ENCODE measurements at places on chromosomes 12 and 14. TPM values are rescaled to one million over a fixed set of nuclear protein-coding genes. Genes with fewer than 3 reads are reported as not detected.

- DNase-seq = no peak
- peaks cover 2% of the 10 kb centered on the region for H3K4me1 ChIP-seq
- no peaks in the 10 kb centered on the region for H3K27me3 ChIP-seq
- H3K27ac ChIP-seq = no peak overlapping the region
Measured at GRCh38 chr12:68441167-68441566, 109.0 kb upstream of the MDM1 start.

DNA sequence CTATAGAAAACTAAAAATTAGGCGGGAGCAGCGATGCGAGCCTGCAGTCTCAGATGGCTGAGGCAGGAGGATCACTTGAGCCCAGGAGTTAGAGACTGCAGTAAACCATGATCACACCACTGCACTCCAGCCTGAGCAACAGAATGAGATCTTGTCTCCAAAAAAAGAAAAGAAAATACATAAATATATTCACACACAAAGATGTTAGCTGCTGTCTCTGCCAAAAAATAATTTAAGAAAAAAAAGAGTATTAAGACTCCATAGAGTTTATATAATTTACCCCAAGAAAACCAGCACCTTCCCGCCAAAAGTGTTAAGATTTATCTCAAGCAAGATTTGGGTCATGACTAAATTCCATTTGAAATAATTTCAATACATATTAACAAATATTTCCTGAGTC is 102.6 kb downstream of the MED13L start:
- no peak overlapping the region for H3K27ac ChIP-seq
- no peak for DNase-seq
- H3K4me3 ChIP-seq = no peak overlapping the region
- no peaks in the 10 kb centered on the region for H3K27me3 ChIP-seq
- peaks cover 30% of the 10 kb centered on the region for H3K4me1 ChIP-seq
- no peaks in the 10 kb centered on the region for H3K36me3 ChIP-seq

- no peaks in the 10 kb centered on the region for H3K4me1 ChIP-seq
- DNase-seq = no peak
- H3K27me3 ChIP-seq = peaks cover 7% of the 10 kb centered on the region
- no peak overlapping the region for H3K4me3 ChIP-seq
- H3K27ac ChIP-seq = no peak overlapping the region
Measured at GRCh38 chr14:75323571-75323970, 44.9 kb downstream of the FOS start.

DNA sequence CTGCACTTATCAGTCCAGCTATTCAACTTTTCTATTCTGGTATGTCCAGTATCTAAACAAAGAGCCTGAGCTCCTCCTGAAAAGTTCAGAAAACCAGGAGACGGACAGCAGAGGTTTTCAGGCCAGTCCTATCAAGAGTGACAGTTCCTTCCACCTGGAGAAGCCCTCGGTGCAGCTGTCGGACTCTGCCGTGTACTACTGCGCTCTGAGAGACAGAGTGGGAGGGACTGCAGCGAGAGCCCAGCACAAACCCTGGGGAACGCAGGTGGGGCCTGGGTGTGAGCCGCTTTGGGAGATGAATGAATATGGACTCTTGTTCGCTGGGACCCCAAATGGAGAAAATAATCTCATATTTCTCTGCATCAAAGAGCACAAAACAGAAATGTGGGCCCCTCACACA is 329.8 kb upstream of the OR4E1 start:
- no peak overlapping the region for H3K4me3 ChIP-seq
- no peak for DNase-seq

DNA sequence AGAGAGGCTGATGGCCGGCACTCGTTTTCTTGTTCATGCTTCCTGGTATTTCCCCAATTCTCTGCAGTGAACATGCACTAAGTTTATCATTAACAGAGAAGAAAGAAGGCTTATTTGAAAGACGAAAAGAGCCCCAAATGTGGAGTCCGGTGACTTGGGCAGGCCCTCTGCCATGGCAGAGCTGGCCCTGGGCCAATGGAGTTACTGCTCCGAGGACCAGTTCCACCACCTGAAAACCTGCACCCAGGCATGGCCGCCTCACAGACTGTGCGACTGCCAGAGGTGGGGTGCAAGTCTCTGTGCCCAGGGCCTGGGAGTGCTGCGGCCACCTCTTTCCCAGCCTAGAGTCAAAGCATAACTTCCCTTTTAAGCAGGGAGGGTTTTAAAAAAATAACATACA is 24.9 kb downstream of the DEGS2 start:
- no peak overlapping the region for H3K4me3 ChIP-seq
- H3K36me3 ChIP-seq = peaks cover 95% of the 10 kb centered on the region
- no peaks in the 10 kb centered on the region for H3K4me1 ChIP-seq
- H3K27ac ChIP-seq = no peak overlapping the region
- no peak for DNase-seq
- no peaks in the 10 kb centered on the region for H3K27me3 ChIP-seq

OR6C76 gene
- total RNA-seq = not detected

LRRC9 gene
- not detected for total RNA-seq
